ENCODE measurements at places on chromosomes 13 and 19.

- DNase-seq, result no peak
Measured at GRCh38 chr19:47036097-47036651, 12.2 kb downstream of the TMEM160 start.

GRCh38 chr13:62014299-62014698 lies 598.6 kb upstream of the PCDH20 start:
- DNase-seq, result no peak

- DNase-seq, result no peak
Measured at GRCh38 chr19:19081642-19082151, 17.9 kb downstream of the SLC25A42 start.

GRCh38 chr13:106373304-106373988 lies 162.0 kb downstream of the EFNB2 start:
- no peak for DNase-seq

DNA sequence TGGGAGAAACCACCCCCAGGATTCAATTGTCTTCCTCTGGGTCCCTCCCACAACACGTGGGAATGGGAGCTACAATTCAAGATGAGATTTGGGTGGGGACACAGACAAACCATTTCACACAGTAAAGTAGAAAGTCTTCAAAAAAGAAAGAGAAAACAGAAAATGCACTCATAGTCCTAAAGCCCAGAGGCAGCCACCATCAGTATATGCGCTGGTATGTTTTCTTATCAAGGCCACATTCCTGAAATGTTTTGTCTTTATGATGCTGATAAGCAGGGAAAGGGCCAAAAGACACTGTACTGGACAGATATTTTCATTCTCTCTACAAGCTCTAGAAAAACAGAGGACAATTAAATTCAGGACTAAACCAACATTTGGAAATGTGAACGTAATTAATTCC lies 375.8 kb upstream of the TSHZ3 start:
- DNase-seq, result no peak

- DNase-seq, result no peak
Measured at GRCh38 chr13:113224486-113224885, 15.1 kb downstream of the CUL4A start.

GRCh38 chr19:52735734-52736133 lies 890 bp upstream of the ZNF611 start:
- DNase-seq, result no peak

DNA sequence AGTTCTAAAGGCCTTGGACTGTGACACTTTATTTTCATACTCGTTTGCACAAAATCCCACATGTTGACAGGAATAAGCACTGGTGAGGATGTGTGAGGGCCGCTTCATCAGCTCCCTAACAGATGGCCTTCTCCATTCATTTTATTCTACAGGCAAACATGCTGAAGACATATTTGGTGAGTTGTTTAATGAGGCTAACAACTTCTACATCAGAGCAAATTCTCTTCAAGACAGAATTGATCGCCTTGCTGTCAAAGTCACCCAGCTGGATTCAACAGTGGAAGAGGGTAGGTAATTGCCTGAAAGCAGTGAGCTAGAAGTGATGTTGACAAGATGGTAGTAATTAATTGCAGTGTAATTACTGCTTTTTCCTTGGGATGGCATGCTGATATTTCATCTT lies 95.7 kb downstream of the GPR12 start:
- DNase-seq, result no peak

- no peak for DNase-seq
Measured at GRCh38 chr19:31804668-31805067, 455.4 kb upstream of the TSHZ3 start.

GRCh38 chr19:9658769-9659168 lies 16.1 kb downstream of the ZNF562 start:
- no peak for DNase-seq

GRCh38 chr13:25136880-25137787 lies 35.0 kb downstream of the AMER2 start:
- no peak for DNase-seq

DNA sequence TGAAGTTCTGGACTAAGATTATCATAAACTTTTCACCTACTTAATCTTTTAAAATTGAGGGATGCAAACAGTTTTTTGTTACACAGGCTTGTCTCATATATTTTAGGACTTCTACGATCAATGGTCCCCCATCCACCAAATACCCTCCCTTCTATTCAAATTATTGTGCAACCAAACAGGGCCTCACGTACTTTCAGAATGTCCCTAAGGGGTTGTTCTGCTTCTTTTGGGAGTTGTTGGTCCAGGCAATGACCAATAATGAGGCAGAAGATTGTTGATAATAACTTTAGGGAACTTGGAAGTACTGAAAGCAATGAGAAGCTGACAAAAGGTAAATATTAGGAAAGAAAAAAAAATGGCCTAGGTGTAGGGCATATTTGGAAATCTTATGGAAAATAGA lies 2.9 kb downstream of the DNAJC15 start:
- DNase-seq, result no peak

DNA sequence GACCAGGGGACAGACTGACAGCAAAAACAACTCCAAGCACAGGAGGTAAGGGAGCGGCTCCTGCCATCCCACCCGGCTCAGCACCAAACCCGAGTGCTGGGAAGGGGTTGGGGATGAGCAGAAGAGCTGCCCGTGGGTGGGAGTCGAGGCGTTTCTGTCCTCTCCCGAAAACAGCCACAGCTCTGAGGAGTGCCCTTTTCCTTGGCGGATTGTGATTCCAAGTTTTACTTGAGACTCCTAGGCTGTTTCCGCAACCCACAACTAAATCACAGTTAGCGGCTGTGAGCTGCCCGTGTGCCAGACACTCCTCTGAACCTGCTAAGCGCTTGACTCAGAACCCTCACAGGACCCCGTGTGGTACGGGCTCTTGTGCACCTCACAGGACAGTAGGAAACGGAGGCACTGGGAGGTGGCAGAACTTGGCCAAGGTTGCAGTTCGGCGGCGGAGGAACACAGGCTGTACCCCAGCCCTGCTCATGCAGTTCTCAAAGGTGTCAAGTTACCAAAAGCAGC lies 21.4 kb downstream of the CFAP97D2 start:
- no peak for DNase-seq

GRCh38 chr13:60028021-60028420 lies 135.7 kb downstream of the DIAPH3 start:
- no peak for DNase-seq

DNA sequence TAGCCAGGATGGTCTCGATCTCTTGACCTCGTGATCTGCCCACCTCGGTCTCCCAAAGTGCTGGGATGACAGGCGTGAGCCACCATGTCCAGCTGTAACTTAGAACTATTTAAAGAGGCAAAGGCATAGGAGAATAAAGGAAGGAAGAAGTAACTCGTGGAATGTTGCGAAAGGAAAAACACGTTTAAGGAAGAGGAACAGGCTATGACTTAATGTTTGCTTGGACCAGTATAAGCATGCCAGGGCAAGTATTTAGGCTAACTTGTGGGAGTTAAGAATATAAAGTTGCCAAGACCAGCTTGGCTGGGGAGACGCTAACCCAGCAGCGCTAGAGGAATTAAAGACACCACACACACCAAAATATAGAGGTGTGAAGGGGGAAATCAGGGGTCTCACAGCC lies 33.5 kb downstream of the ZNF844 start:
- DNase-seq, result no peak

DNA sequence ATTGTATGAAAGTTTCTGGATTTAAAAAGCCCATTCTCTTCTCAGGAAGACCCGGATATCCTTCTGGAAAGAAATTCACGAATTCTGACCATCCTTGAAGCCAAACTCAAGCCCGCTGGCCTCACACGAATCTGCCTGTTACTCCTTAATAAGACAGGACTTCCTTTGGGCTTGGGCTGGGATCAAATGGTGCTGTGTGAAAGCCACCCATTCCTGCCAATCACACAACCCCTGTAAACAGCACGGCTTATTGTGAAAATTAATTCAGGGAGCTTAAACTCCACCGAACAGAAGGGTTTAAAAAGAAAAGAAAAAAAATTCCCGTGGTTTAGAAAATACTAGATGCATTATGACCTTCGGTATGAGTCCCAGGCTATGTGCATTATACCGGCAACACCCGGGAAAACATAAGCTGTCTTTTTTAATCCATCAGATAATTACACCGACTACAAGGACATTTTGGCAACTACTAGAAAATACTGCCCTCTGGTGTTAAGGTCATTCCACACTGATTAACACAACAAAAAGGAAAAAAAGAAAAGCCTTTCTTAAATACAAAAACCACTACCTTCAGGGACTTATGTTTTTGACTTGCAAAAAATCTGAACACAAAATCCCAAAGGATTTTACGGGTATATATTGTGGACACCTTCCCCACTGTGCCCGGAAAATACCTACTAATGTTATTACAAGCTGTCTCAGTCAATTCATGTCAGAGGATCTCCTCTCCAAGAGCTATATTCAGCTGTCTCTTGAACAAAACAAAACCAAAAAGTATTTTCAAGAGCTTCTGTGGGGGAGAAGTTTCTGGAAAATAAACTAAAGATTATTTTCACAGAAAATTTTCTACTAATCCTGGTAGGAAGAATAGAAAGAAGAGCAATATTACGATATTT lies 76.0 kb upstream of the LSM14A start:
- no peak for DNase-seq

GRCh38 chr19:5679289-5680083 lies 830 bp downstream of the MICOS13 start:
- DNase-seq, result no peak

DNA sequence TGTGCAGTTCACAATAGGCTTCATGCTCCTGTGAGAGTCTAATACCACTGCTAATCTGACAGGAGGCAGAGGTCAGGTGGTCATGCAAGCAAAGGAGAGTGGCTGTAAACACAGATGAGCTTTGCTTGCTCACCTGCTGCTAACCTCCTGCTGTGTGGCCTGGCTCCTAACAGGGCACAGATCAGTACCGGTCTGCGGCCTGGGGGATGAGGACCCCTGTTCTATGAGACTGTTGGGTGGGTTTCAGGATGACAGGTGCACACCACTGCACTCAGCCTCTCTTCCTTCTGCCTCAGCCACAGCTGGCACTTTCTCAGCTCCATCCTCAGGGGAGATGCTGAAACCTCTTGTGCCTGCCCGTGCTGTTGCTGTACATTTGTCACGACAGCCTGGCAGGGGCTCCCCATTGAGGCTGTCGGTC lies 9.7 kb downstream of the CLEC4G start:
- no peak for DNase-seq

GRCh38 chr13:80888390-80888789 lies 547.5 kb upstream of the SPRY2 start:
- no peak for DNase-seq

- DNase-seq, result no peak
Measured at GRCh38 chr13:32734511-32734910, 148.3 kb downstream of the PDS5B start.

DNA sequence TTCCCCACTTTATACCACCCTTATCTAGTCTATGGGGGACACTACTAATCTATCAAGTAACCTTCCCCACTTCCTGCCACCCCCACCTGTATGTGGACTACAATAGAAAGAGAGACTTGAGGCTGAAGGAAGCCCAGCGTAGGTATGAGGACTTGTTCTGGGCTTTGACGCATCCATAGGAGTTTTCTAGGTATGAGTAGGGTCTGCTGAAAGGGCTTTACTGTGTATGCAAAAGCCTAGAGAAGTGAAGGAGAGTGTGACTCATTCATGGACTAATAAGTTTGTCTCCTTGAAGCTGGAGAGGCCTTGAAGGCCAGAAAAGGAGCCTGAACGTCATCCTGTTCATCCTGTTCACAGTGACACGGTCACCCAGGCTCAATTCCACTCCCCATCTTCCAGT lies 21.8 kb downstream of the TINCR start:
- DNase-seq, result no peak

DNA sequence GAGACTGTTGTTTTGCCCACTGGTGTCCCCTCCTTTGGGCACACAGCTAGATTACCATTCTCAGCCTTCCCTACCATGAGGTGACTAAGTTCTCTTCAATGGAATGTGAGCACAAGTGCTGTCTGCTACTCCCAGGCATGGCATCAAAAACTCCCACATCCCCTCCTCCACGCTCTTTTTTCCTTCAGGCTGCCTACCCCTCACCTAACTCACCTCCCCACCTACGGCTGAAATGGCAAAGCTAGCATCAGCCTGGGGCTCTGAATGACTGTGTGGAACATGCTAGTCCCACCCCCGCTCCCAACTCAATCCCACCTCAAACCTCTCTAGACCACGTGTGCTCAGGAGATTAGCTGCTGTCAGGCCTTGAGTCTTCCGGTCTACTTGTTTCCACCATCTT lies 512.2 kb downstream of the DIAPH3 start:
- DNase-seq, result no peak

GRCh38 chr13:52782471-52783448 lies 43.1 kb upstream of the CNMD start:
- no peak for DNase-seq

DNA sequence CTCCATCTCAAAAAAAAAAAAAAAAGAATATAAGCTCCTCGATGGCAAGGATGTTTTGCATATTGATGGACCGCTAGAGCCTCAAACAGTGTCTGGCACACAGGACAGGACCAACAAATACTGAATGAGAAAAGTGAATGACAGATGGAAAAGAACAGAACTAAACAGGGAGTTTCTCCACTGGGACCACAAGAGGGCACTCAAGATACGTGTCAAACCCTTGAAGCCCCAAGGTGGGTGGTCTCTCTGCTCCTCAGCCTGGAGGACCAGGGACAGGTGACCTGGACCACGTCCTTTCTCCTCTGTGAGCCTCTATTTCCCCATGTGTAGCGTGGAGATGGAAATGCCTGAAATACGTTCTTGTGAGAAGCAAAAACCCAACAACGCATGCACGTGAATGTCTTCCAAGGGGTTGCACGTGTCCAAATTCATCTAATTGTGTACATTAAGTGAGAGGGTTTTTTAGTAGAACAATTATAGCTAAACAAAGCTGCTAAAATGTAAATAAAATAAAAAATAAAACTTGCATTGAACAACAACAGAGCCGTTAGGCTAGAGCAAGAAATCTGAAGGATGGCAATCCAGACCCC lies 5.7 kb upstream of the CDC42EP5 start:
- DNase-seq, result no peak

DNA sequence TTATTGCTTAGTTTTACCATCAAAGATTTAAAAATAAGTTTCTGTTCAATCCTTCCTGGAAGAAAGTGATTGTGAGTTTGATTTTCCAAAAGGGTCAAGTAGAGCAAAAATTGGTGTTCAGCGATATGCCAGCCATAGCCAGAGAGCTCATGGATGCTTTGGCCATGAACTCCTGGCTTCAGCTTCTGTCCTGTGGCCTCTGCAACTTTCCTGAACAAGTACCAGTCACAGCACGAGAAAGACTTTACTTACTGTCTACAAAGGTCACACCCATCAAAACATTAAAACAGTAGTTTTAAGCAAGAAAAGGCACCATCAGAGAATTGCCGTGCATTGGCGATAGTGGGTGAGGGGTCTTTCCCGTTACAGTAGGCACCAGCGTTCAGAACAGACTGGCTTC lies 753.0 kb upstream of the SGCG start:
- no peak for DNase-seq

- DNase-seq, result no peak
Measured at GRCh38 chr13:105363261-105364190, 1171.9 kb downstream of the EFNB2 start.

DNA sequence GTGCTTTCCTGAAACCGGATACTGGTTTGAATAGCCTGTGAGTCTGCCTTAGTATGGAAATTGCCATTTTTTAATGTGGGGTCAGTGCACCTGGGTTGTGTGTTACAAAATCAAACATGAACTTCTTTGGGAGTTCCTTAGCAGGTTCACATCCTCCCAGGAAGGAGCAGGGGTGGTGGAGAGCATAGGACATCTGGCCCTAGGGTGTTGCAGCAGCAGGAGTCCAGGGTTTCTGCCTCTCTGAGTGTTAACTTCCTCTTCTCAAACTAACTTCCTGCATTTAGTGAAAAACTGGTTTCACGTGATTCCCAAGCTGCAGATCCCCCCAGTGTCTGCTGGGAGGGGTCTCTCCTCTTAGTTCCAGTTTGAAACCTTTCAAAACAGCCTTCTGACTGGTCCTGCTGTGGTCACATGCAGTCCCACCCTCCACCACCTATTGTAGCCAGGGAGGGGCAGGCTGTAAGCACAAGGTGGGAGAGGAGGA lies 7.2 kb downstream of the RNASEH2B start:
- no peak for DNase-seq

Data from stimulated activated CD8-positive, alpha-beta memory T cell treated with anti-CD3 and anti-CD28 coated beads, Interleukin-15, amount 100 ng/mL, for 1 hour (primary cell).